ENCODE measurements at places on chromosomes 13 and 19.

GRCh38 chr13:28531845-28532387, 37.0 kb upstream of the FLT1 start:
- no peak for DNase-seq

DNA sequence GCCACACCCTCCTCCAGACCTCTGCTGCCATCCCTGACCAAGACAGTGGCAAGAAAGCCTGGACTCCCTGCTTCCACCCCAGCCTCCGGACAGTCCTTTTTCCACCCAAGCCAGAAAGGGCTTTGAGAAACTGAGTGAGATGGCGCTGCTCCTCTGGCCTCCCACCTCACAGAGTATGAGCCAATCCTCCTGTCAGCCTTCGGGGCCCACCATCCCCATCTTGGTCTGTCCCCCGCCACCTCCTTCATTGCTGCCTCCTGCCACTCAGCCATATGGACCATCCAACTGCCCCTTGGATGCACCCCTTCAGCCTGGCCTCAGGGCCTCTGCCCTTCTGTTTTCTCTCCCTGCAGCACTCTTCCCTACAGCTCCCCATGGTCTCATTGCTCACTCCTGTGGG, 125.7 kb downstream of the CRYL1 start:
- DNase-seq: no peak

DNA sequence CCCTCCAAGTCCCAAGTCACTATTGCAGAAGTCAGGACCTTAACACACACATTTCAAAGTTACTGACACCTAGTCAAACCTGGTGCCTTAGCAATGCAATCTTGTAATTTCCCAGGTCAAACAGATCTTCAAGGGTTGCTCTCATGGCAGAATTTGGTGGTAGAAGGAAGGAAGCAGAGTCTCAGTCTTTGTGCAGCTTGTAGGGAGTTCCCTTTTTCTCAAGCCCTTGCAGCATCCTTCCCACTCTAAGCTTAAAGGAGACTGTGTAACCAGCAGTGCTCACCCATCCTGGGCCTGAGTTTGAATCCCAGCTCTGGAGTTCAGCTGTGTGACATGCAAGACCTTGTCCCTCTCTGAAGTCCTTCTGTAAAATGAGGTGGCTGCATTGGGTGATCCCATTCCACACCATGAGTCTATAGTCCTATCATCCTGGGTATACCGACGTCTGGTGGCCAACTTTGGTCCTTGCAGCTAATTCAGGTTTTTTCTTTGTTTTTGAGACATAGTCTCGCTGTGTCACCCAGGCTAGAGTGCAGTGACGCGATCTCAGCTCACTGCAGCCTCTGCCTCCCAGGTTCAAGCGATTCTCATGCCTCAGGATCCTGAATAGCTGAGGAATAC, 9.8 kb downstream of the SIGLEC10 start:
- DNase-seq: no peak

GRCh38 chr13:71359641-71360040, 507.4 kb downstream of the DACH1 start:
- DNase-seq: no peak

DNA sequence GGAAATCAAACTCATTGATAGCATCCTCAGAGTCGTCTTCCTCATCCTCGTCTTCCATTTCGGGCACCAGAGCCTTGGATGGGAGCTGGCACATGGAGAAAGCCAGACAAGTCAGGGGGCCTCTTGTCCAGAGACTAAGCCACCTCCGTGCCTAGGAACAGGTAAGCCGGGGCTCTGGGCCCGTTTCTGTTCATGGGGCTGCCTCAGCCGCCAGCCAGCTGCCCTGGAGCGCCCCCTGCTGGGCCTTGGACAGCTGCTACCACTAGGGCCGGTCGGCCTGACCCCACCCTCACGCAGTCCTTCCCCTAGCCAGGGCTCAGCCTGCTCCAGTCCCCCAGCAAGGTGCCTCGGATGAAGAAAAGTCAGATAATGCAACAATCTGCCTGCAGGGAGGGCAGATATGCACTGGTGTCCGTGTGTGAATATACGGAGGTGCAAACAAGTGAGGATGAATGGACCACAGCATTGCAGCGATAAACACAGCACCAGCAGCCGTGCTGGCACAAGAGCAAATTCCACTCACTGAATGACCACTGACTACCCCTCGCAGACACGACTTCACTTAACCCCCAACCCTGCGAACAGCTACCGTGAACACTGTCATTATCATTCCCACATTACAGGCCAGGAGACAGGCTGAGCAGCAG, 11.9 kb upstream of the PRKD2 start:
- DNase-seq: peak; percentile 82

GRCh38 chr13:113945857-113946408, 27.9 kb downstream of the C13orf46 start:
- DNase-seq: no peak

GRCh38 chr13:98203646-98204326, 26.7 kb upstream of the RNF113B start:
- DNase-seq: no peak

DNA sequence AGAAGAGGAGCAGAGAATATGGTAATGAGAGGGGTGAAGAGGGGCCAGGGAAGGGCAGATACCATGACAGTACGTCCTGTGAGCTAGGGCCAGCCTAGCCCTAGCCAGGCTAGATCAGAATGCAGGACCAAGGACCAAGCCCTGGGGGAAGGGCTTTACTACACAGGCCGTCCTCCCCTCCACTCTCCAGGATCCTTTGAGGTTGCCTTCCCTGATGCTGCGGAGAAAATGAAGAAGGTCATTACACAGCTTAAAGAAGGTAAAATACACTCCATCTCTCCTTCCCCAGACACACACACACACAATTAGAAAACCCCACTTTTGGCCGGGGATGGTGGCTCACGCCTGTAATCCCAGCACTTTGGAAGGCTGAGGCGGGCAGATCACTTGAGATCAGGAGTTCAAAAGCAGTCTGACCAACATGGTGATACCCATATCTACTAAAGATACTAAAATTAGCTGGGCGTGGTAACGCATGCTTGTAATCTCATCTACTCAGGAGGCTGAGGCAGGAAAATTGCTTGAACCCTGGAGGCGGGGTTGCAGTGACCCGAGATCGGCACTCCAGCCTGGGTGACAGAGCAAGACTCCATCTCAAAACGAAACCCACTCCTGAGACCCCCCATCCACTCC, 8.5 kb downstream of the SPACA6 start:
- no peak for DNase-seq

GRCh38 chr19:44055870-44056269, 4.0 kb downstream of the ZNF223 start:
- no peak for DNase-seq
